LHCN-M2 (cell line): ENCODE measurements at places on chromosomes 1 and 21. TPM values are rescaled to one million over a fixed set of nuclear protein-coding genes. Genes with fewer than 3 reads are reported as not detected.
A peak's percentile ranks its signal among the peaks of the same experiment; 100 is the strongest.

Gene OR2L2
- total RNA-seq: not detected in 2 replicates

Gene GUCA2A
- not detected in 2 replicates for total RNA-seq

Gene IGFN1
- total RNA-seq: 0.26 and 0.34 TPM in 2 replicates

DNA sequence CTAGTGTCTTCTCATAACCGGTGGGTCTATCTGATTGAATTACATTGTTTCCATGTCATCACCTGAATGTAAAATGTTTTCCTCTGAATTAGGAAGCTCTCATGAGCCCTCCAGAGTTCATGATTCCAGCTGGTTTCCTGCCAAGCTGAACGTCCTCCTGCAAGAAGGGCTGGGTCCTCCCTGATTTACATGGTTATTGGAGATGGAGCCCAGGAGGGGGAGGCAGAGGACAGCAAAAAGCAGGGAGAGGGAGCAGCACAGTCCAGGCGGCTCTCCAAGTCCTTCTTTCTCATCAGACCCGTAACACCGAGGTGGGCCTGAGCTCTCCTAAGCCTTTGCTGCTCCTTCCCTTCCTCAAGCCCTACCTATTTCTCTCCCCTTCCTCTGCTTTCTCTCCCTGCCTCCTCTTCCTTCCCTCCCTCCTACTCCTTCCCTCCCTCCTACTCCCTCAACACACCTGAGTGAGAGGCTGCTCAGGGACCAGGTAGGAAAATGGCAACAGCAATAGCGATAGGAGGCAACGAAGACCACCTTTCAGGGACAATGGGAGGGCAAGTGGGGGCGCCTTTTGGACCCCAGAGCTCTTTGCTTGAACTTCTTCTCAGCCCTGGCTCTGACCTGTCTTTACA, 265.9 kb downstream of the PRDM2 start:
- DNase-seq: peak; percentile 7

Gene PRKCZ
- total RNA-seq: 0.52 and 0.71 TPM in 2 replicates

Gene ADAMTS4
- total RNA-seq: 5.0 and 5.4 TPM in 2 replicates

GRCh38 chr1:101216623-101217022, 20.2 kb upstream of the S1PR1 start:
- no peak for DNase-seq

- no peak for DNase-seq
Measured at GRCh38 chr1:196590012-196590708, 18.1 kb downstream of the KCNT2 start.

- DNase-seq: peak; percentile 43
Measured at GRCh38 chr1:192610112-192610889, 25.6 kb upstream of the RGS13 start.

GRCh38 chr1:69535490-69535889, 32.2 kb upstream of the LRRC7 start:
- DNase-seq: no peak

DNA sequence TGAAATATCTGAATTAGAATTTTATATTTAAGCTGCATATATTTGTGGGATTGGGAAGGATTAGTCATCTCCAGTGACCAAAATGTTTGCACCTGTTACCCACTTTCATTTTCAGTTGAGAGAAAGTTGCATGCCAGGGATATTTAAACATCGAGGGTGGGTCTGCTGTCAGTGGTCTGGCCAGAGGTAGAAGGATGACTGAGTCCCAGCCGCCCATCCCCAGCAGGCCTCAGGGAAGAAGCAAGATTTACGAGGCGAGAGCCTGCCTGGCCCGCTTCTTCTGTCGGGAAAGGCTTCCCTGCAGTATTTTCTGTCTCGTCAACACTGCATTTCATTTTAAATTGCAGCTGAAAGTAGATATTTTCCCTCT, 1.4 kb upstream of the MAN1C1 start:
- peak; percentile 23 for DNase-seq

- no peak for DNase-seq
Measured at GRCh38 chr1:206655471-206655882, 20.1 kb downstream of the DYRK3 start.

DNA sequence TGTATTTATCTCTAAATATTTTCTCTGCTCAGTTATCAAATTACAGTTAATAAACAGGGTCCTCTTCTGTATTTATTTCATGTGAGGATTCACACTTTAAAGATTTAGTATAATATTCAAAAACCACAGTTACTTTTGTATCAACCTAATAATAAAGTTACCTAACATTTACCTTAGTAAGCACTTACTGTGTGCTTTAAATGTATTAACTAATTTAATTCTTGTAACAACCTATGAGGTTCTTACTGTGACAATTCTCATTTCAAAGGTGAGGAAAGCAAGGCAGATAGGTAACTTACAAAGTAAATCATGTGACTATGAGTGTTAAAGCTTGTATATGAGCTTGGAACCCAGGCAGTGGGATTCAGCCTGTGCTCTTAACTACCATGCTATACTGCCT, 30.2 kb downstream of the DNAH14 start:
- DNase-seq: no peak

Gene XKR8
- total RNA-seq: 6.1 and 6.5 TPM in 2 replicates

- DNase-seq: no peak
Measured at GRCh38 chr1:199168888-199169585, 530.2 kb downstream of the PTPRC start.

DNA sequence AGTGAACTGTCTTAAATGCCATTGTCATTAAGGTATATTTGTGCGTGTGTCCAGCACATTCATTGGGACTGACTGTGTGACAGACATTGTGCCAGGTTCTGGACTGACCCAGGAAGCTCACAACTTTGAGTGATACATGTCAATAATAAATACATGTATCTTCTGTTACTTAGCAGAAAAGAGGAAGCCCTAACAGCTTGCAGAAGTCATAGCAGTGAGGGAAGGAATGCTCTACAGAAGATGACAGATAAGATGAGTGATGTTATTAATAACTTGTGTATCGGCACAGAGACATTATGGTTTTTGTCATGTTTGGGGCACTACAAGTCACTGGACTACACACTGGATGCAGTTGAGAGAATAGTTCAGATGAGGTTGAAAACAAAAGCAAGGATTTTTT, 1.2 kb upstream of the SRSF11 start:
- no peak for DNase-seq

GRCh38 chr1:28021064-28021463, 61.3 kb downstream of the XKR8 start:
- DNase-seq: no peak

DNA sequence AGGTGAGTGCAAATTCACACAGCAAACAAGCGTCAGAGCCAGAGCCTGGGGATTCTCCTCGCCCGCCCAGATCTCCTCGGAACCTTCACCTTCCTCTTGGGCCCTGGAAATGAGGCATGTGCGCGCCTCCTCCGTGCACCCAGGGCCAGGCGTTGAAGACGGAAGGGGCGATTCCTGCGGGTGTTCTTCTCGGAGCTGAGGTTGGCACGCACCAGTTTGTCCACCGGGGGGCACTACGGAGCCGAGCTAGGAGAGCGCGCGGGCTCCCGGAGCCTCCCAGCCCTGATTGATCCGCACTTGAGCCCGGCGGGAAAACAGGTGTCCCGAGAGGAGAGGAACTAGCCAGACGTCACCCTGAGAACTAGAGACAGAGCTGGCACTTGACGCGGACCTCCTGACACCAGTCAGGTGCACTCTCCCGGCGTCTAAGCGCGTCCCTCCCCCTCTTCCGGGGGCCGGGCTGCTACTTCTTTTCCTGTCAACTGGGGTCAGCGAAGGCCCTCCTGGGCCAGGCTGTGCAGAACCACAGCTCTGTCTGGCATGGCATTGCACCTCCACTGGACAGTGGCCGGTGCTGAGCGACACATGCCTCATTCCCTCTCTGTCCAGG, 18.3 kb upstream of the SERINC2 start:
- peak; percentile 83 for DNase-seq

- DNase-seq: peak; percentile 71
Measured at GRCh38 chr1:8858888-8859706, 19.4 kb downstream of the ENO1 start.

Gene NKAIN1
- total RNA-seq: not detected in 2 replicates

Gene SLC35F3
- total RNA-seq: not detected in 2 replicates

Gene C1orf210
- not detected in 2 replicates for total RNA-seq

DNA sequence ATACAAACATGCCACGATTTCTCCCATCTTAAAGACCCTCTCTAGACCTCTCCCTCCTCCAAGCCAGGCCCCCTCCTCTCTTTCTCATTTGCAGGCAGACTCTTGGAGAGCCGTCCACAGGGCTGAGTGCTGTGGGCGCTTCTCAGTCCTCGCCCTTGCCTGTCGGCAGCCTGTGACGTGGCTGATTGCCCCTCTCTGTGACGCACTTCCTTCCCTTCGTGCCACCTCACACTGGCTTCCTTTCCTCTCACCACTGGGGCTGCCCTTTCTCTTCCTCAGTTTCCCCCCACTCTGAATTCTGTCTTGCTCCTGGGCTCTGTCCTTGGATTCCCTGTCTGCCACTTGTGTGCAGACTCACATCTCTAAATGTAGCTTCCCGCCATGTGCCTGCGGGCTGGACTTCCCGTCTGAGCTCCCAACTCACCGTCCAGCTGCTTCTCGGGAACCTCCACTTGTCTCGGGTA, 227.2 kb downstream of the CAMTA1 start:
- DNase-seq: no peak

GRCh38 chr1:216422821-216423520, at the start of gene USH2A:
USH2A (minus strand) TSS chr1:216423448; CDS start chr1:216422336, 1,112 bp downstream.
- no peak for DNase-seq

GRCh38 chr1:33050221-33051076, 13.8 kb upstream of the AK2 start:
- peak; percentile 90 for DNase-seq

Gene KIF17
- 0.13 and 0.75 TPM in 2 replicates for total RNA-seq

Gene PRRX1
- 3.5 and 3.7 TPM in 2 replicates for total RNA-seq

GRCh38 chr1:25742316-25742715, 57.7 kb upstream of the SELENON start:
- no peak for DNase-seq

- no peak for DNase-seq
Measured at GRCh38 chr1:94218332-94218731, 19.1 kb downstream of the ARHGAP29 start.

Gene SWT1
- 3.4 and 4.2 TPM in 2 replicates for total RNA-seq

- no peak for DNase-seq
Measured at GRCh38 chr1:54588377-54588776, 34.9 kb downstream of the FAM151A start.

DNA sequence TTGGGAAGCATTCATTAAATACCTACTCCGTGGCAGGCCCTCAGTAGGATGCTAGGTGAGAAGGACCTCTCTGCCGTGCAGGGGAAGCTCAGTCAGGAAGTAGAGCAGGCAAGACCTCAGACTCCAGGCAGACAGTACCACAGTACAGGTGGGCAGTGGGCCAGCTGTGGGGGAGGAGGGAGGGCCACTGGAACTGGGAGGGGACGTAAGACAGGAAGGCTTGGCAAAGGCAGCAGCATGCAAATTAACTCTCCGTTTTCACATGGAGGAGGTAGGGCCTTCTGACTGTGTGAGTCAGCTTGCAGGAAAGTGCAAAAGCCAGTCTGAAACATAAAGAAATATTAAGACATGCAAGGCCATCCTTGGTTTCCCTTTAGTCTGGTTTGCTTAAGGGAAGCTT, 157.7 kb downstream of the TRIM33 start:
- peak; percentile 73 for DNase-seq

GRCh38 chr1:226709953-226710352, 29.1 kb downstream of the ITPKB start:
- no peak for DNase-seq

Gene KRTAP10-6
- not detected in 2 replicates for total RNA-seq

DNA sequence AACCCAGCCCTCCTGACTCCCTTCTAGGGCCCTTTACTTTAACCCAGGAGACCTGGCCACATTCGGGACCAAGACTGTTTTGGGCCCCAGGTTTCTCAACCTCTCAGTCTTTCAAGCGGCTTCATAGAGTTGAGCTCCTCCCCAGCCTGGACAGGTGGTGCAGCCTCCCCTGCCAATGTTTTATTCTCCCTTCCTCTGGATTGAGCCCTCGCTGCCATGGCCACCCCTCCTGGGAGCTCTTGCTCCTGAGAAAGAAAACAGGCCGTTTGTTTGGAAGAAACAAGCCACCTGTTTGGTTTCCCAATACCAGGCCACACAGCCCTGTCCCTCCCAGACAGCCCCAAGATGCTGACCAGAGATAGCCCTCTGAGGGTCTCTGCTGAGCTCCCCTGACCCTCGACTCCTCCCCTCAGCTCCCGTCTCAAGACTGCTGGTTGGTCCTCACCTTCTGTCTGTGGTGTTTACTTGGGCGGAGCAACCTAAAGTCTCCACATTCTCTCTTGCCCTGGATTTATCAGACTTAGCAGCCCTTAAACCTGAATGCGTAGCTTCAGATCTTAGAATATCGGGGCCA, 3.3 kb downstream of the TMEM51 start:
- no peak for DNase-seq

Gene ANGEL2
- total RNA-seq: 57.3 and 58.1 TPM in 2 replicates

Gene ADAMTS1
- total RNA-seq: 82.8 and 101 TPM in 2 replicates

DNA sequence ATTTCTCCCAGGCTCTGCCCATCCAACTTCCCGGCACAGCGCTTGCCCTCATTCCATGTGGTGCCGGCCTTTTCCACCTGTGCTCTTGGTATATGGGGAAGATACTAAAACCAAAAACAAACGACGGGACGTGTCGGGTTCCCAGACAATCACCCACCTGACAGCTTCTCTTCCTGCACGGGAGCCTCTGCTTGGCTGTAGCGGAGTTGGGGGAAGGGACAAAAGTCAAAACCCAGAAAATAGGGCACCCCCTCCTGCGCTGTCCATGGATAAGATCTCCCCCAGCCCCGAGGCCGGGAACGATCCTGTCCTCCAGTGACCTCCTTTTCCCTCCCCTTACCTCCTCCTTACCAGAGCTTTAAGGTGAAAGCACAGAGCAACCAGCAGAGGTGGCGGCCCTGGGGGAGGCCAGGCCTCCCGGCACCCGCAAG, 640 bp downstream of the JTB start:
- no peak for DNase-seq

- DNase-seq: no peak
Measured at GRCh38 chr1:68623700-68624099, 126.8 kb upstream of the DEPDC1 start.

- DNase-seq: peak; percentile 43
Measured at GRCh38 chr1:6026095-6026809, 19.4 kb upstream of the KCNAB2 start.

DNA sequence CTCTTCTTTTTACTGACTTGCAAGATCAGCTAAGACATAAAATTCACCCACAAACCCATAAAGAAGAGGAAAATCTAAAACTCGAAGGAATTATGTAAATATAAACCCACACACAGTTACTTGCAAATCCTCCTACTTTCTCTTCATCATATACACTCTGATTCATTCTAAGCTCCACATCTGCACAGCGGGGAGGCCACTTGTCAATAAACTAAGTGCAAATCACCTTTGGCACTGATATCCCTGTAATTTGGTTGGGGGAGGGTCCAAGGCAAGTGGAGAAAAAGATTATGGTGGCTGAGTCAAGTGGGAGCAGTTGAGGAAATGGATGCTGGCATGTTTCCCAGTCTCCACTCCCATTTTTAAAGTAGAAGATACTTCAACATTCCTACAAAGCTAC, 596.5 kb downstream of the MATN1 start:
- DNase-seq: no peak

GRCh38 chr1:35619237-35620121, 21.8 kb downstream of the PSMB2 start:
- DNase-seq: no peak

- DNase-seq: peak; percentile 7
Measured at GRCh38 chr1:48536477-48536876, 64.5 kb upstream of the SPATA6 start.

Gene MIA3
- total RNA-seq: 26.2 and 37.1 TPM in 2 replicates

GRCh38 chr1:15628003-15628402, 10.7 kb downstream of the DDI2 start:
- DNase-seq: no peak
